CMK (cell line): ENCODE measurements at places on chromosomes 7 and 10.

DNA sequence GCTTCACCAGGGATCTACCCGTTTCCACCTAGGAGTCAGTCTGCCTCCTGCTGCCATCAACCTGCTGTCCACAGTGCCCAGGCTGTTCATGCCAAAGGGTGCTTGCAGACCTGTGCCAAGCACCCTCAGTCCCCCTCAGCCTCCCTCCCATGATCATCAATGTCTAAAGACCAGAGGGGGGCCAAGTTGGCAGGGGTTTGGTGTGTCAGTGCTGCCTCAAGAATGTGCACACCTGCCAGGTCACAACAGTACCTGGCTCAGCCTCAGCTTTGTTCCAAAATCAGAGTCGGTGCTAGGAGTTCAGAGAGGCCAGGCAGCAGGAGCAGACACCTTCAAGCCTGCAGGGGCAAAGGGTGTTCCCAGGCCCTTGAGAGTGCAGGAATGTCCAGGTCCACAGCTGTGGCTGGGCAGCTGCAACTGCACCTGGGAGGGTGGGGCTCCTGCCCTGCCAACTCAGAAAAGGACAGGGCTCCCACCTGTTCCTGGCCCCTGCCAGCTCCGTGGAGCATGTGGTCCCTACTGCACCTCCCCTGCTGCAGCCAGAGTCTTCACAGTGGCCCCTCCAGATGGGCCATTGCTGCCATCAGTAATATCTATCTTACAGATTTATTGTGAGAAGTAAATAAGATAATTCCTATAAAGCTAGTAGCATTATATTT is 219.5 kb downstream of the POLR1F start:
- DNase-seq, result no peak

- DNase-seq, result no peak
Measured at GRCh38 chr10:67697724-67698131, 1.7 kb upstream of the CTNNA3 start.

GRCh38 chr7:75534727-75535307 is 42.7 kb downstream of the SPDYE5 start:
- DNase-seq, result no peak

DNA sequence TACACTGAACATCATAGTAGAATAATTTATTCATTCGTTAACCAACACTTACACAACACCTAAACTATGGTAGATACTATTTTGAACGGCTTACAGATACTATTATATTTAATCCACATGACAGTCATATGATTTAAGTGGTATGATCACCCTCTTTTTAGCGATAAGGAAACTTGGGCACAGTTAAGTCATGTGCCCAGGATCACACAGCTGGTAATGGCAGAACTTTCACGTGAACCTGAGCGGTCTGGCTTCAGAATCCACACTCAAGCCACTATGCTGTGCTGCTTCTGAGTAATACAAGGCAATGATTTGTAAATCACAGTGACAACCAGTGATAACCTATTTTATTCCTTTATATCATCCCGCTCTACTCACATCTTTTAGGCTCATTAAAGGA is 99.1 kb downstream of the CELF2 start:
- no peak for DNase-seq

DNA sequence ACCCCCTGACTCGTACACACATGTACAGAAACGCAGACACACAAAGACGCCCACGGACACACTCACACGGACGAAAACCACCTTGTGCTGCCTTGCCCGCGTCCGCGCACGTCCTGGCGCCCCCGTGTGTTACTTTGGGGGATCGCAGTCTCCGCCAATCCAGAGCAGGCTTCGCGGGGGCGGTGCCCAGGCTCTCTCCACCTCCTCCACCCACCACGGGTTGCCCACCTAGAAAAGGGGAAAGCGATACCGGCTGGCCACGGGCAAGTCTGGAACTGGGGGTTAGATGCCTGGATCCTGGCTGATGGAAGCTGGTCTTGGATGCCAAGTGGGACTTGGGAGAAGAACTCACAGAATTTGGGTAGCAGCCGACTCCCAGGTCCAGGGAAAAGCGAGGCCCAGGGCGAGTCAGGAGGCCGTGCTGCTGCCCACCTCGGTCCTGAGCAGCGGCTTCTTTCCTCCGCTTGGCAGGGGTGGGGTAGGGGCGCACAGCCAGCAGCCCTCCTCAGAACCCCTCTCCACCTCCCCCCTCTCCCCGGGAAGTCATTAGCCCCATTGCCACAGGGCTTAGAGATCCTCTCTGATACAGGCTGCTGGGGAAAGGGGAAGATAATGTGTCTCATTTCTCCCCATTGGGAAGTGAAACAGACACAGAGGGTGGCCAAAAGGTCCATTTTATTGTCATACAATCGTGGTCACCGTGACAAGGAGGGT is 4.6 kb upstream of the VGF start:
- no peak for DNase-seq
